ENCODE measurements at places on chromosomes 5 and 9.

GRCh38 chr5:44001675-44002380 is 387.4 kb downstream of the FGF10 start:
- no peak for DNase-seq

DNA sequence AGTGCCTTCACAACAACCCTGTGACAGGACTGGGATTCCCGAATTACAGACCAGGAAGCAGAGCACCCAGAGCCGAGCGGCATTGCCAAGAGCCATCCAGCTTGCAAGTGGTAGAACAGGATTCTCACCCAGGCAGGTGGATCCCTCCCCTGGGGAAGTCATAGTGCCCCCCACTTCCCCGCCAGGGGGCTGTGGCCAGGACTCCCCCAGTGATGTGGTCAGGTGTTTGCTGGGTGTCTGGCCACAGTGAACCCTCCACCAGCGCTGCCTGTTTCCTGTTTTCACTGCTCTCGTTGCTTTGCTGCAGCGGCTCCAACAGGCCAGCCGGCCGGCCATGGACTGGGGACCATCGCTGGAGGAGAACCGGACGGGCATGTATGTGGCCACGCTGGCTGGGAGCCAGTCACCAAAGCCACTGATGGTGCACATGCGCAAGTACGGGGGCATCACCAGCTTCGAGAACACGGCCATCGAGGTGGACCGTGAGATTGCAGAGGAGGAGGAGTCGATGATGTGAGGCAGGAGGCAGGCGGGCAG is 19.3 kb downstream of the SLC6A7 start:
- DNase-seq = no peak

DNA sequence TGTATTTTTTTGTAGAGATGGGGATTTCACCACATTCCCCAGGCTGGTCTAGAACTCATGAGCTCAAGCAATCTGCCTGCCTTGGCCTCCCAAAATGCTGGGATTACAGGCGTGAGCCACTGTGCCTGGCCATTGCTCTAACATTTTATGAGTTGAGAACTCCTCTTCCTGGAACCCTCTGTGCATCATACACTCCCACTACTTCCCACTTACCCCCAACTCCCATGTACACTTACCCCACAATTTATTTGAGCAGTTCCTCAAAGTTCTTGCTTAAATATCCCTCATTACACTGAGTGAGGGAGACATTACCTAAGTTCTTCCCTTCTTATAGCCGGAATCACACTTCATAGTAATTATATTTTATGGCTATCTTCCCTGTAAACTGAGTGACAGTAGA is 42.9 kb upstream of the GALNT10 start:
- DNase-seq = no peak

DNA sequence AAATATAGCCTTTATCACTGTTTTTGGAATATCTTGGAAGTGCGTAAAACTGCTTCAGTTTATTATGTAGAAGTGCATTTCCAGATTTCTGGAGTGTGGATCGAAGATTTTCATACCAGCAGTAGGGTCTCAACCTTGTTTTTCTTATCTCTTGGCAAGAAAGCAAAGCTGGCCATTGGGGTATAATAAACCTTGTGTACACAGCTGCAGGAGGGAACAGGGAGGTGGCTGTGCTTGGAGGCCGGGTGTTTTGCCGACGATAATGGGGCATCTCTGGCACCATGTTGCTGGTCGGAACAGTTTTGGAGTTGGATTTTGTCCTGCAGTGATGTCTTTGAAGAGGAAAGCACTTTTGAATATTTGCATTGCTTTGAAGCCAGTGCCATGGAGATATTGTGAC is 308.8 kb upstream of the DMRT1 start:
- no peak for DNase-seq

DNA sequence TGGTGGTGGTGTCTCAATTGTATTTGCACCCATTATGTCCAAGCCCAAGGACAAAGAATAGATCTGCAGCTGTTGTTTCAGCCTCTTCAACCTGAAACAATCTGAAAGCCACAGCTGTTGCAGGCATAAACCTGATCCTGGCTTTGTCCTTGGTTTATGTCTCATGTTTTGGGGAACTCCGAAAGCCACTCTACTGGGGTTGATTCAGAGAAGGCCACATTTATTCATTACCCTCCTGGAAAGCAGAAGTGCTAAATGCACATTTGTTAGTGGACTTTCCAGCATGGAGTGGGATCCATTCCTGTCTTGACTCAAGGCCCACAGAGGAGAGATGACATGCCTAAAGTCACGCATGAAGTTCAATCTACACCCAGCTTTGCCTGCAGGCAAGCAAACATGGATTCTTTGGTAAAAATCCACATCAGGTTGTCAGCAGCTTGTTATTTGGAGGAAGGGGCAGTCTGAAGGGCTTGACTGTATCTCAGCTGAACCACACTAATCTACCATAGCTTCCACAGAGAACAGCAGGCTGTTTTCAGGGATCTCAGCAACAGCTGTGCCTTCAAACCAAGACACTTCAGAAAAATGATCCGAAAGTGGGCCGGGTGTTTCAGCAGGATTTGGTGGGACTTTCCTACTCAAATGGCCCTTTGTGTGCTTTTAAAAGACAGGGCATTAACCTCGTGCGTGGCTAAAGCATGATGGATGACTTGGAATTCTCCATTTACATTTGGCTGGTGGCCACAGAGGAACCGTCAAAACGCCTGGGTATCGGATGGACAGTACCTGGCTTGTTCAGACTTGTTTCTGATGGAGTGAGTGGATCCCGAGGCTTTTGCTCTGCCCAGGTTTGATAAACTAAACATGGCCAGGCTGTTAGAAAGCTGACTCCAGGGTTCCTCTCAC is 36.2 kb upstream of the ADAM19 start:
- no peak for DNase-seq

- no peak for DNase-seq
Observed at GRCh38 chr9:93682155-93682968, 106.0 kb downstream of the PHF2 start.

GRCh38 chr5:158958021-158958994 is 141.4 kb downstream of the EBF1 start:
- DNase-seq = no peak

DNA sequence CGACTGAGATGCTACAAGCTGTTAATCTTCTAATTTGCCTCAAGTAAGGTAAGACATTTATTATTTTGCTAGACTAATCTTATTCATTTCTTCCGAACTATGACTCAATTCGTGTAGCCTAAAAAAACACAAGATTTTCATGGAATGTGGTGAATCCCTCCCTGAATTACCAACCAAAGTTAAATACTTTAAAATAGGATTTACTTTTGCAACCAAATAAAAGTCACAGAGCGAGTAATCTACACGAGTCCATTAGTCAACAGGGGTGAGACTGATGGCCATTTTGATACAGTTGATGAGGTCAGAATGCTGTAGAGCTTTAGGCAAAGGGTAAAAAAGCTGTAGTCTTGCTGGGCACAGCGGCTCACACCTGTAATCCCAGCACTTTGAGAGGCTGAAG is 13.1 kb upstream of the BNC2 start:
- DNase-seq = no peak

Data from SIG-M5 (cell line).